Gastroesophageal sphincter (tissue), 4 donors: ENCODE measurements at places on chromosomes 1 and 21. TPM values are rescaled to one million over a fixed set of nuclear protein-coding genes. Genes with fewer than 3 reads are reported as not detected.

DNA sequence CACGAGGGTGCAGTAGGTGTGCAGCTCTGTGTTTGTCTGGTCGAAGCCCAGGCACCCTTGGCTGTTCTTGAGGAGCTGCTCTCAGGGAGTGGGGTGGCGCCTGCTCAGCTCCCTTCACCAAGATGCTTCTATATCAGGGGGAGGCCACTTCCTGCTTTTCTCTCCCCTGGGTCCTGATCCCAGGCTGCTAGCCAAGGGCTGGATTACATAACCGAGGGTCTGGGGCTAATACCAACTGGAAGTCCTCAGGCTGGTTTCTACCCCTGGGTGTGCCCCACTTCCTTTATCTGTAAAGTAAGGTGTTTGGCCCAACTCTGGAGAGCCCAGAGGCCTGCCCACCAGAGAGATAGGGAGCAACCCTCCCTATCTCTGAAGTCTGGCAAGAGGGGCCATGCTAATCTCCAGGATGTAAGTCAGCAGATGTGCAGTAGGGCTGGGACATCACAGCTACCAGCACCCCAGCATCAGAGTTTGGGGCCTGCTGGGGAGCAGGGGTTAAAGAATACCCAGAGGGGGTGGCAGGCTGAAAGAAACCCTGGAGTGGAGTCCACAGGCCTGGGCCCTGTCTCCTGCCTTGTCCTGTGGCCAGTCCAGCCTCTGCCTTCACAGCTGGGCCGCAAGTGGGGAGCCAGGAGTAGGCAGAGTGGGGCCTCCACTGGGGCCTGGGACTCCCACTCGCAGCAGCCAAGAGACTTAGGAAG lies 2.1 kb downstream of the SELENBP1 start:
- H3K27me3 ChIP-seq = no peaks in the 10 kb centered on the region
- no peaks in the 10 kb centered on the region for H3K36me3 ChIP-seq
- H3K4me3 ChIP-seq = peak overlapping the region; percentile 59
- peaks cover 3% of the 10 kb centered on the region for H3K4me1 ChIP-seq
- H3K27ac ChIP-seq = no peak overlapping the region

The ALG6 gene
- total RNA-seq = 6.1 TPM

- H3K4me3 ChIP-seq = no peak overlapping the region
- ATAC-seq = peak; percentile 53
- H3K27me3 ChIP-seq = peaks cover 9% of the 10 kb centered on the region
These were observed 11.5 kb upstream of the LAPTM5 start for GRCh38 chr1:30768830-30769718.

DNA sequence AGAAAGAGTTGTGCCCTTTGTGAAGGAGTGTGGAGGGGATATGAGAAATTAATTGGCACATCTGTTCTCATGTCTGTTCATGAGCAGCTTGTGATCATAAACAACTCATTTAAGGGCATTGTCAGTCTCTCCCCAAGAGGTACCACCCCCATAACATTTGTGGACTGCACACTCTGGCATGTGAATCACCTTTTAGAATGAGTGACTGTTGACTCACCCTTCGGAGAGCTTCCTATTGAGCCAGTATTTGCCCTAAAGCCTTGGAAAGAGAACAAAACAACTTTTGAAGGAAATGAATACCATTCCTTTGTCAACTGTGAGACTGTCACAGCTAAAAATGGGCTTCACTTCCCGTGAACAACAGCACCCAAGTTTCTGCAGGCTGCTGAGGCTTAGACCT lies 27.5 kb upstream of the MYSM1 start:
- no peaks in the 10 kb centered on the region for H3K27me3 ChIP-seq
- H3K36me3 ChIP-seq = no peaks in the 10 kb centered on the region
- H3K4me3 ChIP-seq = no peak overlapping the region

The CLCNKB gene
- 1.2 TPM for total RNA-seq

DNA sequence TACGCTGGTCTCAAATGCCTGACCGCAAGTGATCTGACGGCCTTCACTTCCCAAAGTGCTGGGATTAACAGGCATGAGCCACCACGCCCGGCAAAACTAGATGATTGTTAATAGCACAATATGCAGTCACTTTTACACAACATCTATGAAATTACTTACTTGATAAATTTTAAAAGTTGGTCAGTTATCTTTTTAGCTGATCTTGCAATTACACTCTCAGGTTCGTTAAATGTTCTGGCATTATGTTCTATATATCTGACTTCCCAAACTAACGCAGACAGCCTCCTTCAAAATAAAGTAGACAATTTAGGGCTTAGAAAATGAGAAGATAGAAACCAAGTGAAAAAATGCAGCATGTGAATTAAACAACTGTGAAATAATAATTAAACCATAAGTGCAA lies 31.8 kb upstream of the PSMG1 start:
- no peak for ATAC-seq
- peaks cover 3% of the 10 kb centered on the region for H3K4me1 ChIP-seq
- H3K27me3 ChIP-seq = no peaks in the 10 kb centered on the region
- H3K4me3 ChIP-seq = no peak overlapping the region
- H3K27ac ChIP-seq = no peak overlapping the region
- peaks cover 97% of the 10 kb centered on the region for H3K36me3 ChIP-seq

DNA sequence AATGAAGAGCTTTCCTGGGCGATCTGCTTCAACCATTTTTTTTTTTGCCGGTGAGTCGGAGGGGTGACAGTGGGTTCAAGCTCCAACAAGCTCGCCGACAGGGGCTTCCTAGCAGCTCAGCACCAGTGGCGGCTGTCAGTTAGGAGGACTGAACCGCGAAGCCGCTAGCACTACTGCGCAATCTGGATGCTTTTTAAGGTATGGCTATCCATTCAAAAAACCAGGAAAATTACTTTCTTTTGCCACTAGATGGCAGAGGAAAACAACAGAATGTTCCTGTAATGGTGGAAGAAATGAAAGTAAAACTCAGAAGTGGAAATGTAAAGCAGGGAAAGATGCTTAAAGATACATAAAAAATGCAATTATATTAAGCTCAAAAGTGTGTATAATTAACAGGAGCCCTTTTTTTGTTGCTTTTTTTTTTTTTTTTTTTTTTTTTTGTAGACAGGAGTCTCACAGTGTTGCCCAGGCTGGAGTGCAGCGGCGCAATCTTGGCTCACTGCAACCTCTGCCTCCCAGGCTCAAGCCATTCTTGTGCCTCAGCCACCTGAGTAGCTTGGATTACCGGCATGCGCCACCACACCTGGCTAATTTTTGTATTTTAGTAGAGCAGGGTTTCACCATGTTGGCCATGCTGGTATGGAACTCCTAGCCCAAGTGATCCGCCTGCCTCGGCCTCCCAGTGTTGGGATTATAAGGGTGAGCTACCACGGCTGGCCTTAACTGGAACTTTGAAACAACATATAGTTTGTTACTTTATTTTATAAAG lies 8.5 kb downstream of the KYAT3 start:
- ATAC-seq = no peak
- H3K27ac ChIP-seq = peak overlapping the region; percentile 47
- no peaks in the 10 kb centered on the region for H3K27me3 ChIP-seq

GRCh38 chr1:12798911-12799310 lies 7.7 kb downstream of the PRAMEF1 start:
- no peak overlapping the region for H3K27ac ChIP-seq
- no peaks in the 10 kb centered on the region for H3K4me1 ChIP-seq
- ATAC-seq = no peak
- no peaks in the 10 kb centered on the region for H3K27me3 ChIP-seq

DNA sequence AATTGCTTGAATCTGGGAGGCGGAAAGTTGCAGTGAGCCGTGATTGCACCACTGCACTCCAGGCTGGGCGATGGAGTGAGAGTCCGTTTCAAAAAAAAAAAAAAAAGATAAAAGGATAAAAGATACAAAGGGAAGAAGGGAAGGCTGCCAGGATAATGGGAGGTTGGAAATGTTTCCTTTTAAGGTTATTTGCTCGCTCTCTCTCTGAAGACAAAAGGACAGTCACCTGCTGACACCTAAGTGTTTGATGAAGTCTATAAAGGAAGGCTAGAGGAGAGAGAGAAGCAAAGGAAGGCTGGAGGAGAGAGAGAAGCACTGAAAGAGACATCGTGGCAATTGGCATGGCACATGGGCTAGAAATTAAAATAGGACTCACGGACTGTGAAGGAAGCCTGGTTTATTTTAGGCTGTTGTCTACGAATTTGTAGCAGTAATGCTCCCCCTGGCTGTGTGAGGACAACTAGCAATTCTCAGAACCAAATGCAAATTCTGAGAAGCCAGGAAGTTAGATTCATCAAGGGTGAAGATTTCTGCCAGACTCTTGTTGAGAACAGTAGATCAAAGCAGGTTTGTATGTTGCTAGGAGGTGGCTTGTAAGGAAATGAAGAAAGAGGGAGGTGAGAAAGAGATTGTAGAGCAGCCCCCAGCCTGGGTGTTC lies 154.2 kb downstream of the ZP4 start:
- H3K4me1 ChIP-seq = no peaks in the 10 kb centered on the region
- H3K27me3 ChIP-seq = no peaks in the 10 kb centered on the region
- no peak overlapping the region for H3K4me3 ChIP-seq
- peaks cover 25% of the 10 kb centered on the region for H3K36me3 ChIP-seq
- ATAC-seq = no peak
- H3K27ac ChIP-seq = no peak overlapping the region

GRCh38 chr1:201989354-201990128 lies 7.1 kb downstream of the RNPEP start:
- no peak for ATAC-seq
- no peak overlapping the region for H3K4me3 ChIP-seq
- no peak overlapping the region for H3K27ac ChIP-seq
- no peaks in the 10 kb centered on the region for H3K36me3 ChIP-seq

GRCh38 chr1:242579528-242580235 lies 55.2 kb upstream of the PLD5 start:
- no peaks in the 10 kb centered on the region for H3K27me3 ChIP-seq
- ATAC-seq = no peak
- H3K36me3 ChIP-seq = no peaks in the 10 kb centered on the region
- no peaks in the 10 kb centered on the region for H3K4me1 ChIP-seq
- H3K4me3 ChIP-seq = no peak overlapping the region
- H3K27ac ChIP-seq = no peak overlapping the region

DNA sequence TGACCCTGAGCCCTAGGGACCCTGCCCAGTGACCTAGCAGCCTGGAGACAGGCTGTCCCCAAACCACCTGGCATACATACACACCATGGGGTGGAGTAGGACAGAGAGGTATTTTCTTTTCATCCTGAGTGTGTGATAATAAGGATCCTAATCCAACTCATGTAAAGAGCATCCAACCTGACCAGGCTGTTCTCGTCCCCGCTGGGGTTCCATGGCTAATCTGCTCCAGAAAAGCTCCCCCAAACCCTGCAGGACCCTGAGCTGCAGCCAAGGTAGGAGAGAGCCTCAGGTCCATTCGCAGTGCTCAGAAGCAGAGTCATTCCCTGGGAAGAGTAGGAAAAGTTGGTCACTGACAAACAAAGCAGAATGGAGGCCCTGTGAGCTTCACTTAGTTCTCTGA lies 31.4 kb downstream of the KCND3 start:
- no peak for ATAC-seq
- H3K27me3 ChIP-seq = no peaks in the 10 kb centered on the region
- peaks cover 66% of the 10 kb centered on the region for H3K4me1 ChIP-seq

- no peaks in the 10 kb centered on the region for H3K27me3 ChIP-seq
- H3K36me3 ChIP-seq = no peaks in the 10 kb centered on the region
- ATAC-seq = no peak
- no peak overlapping the region for H3K4me3 ChIP-seq
- H3K4me1 ChIP-seq = no peaks in the 10 kb centered on the region
- H3K27ac ChIP-seq = no peak overlapping the region
These were observed 209.0 kb downstream of the DYRK1A start for GRCh38 chr21:37575580-37575979.

DNA sequence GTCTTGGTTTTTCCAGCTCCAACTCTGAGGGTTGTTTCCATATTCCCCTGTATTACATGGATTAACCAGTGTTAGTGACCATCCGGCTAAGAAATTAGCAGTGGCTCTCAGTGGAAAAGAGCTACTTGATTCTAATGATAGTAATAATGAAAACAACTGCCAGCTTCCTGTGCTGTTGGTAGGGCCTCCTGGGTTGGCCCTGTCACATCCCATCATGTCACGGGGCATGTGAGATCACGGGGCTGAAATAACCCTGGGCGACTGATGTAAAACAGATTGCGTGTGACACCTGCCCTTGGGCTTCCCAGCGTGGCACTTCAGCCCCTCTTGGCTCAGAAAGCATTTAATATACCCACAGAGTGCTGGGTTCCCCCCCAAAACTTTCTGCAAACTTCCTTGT lies 149.0 kb downstream of the ROR1 start:
- no peaks in the 10 kb centered on the region for H3K27me3 ChIP-seq
- H3K36me3 ChIP-seq = no peaks in the 10 kb centered on the region
- no peak overlapping the region for H3K4me3 ChIP-seq
- H3K4me1 ChIP-seq = peaks cover under 1% of the 10 kb centered on the region

DNA sequence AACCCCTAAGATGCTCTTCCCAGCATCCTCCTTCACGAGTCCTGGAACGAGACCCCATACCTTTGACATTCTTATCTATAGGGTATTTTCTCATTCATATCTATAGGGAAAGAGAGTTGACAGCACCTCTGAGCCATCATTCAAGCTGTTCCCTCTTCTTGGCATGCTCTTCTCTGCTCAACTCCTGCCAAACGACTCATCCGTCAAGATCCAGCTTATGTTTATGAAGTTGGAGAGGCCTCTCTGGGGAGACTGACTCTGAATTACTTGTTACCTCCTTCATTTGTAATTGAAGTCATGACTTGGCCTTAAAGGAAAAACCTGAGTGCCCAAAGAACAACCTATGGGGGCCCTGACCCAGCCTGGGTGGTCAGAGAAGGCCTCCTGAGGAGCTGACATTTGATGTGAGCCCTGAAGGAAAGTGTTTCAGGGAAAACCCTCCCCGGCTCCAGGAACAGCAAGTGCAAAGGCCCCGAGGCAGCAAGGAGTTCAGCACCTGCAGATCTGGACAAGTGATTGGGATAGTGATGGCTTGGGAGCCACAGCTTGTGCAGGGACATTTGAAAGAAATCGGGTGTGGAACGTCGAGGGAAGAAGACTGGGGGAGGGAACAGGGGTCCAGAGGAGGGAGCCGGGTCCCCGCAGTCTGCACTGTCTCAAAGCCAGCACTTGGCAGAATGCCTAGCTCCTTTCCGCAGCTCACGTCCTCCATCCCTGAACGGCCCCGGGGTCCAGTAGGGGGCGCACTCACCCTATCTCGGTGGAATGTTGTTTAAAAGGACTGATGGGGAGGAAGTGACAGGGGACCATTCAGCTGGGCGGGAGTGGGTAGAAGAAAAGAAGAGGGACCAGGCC lies 14.0 kb upstream of the CDA start:
- no peak overlapping the region for H3K4me3 ChIP-seq
- ATAC-seq = peak; percentile 78
- H3K36me3 ChIP-seq = no peaks in the 10 kb centered on the region
- H3K27me3 ChIP-seq = peaks cover 55% of the 10 kb centered on the region
- no peaks in the 10 kb centered on the region for H3K4me1 ChIP-seq

- no peak for ATAC-seq
- H3K4me1 ChIP-seq = no peaks in the 10 kb centered on the region
- no peak overlapping the region for H3K27ac ChIP-seq
- H3K27me3 ChIP-seq = no peaks in the 10 kb centered on the region
These were observed 8.6 kb downstream of the CLDN14 start for GRCh38 chr21:36471254-36471723.

DNA sequence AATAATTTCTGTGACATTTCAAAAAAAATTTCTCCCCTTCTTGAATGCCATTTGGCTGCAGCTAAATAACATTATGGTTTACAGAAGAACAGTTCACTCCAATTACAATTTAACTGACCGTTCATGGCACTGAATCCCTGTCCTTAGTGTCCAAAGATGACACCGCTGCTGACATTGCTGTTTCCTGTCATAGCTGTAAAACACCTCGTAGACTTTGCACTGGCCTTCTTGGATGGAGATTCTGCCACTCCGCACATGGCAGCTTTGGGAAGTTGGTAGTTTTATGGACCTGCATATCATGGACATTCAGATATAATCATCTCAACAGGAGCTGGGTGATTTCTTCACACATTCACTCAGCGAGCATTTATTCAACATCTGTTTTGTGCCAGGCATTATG lies 5.0 kb downstream of the ARMH1 start:
- H3K4me1 ChIP-seq = peaks cover 27% of the 10 kb centered on the region
- ATAC-seq = no peak
- no peak overlapping the region for H3K4me3 ChIP-seq
- no peaks in the 10 kb centered on the region for H3K27me3 ChIP-seq
- H3K36me3 ChIP-seq = no peaks in the 10 kb centered on the region
- H3K27ac ChIP-seq = no peak overlapping the region
